Left renal pelvis (tissue), 4 donors: ENCODE measurements at places on chromosomes 16 and 17. TPM values are rescaled to one million over a fixed set of nuclear protein-coding genes. Genes with fewer than 3 reads are reported as not detected.

Gene TLK2
- 61.2 TPM for polyA plus RNA-seq

GRCh38 chr17:7651665-7652387 is 1.1 kb downstream of the ATP1B2 start:
- no peak for DNase-seq

GRCh38 chr17:1883536-1883935 is 53.7 kb downstream of the RPA1 start:
- no peak for DNase-seq

Gene MT2A
- 24.7 TPM for polyA plus RNA-seq

GRCh38 chr17:42695500-42695899 is 13.2 kb downstream of the CNTNAP1 start:
- DNase-seq = no peak

Gene TM4SF5
- 0.73 TPM for polyA plus RNA-seq

Gene CCL4
- 0.16 TPM for polyA plus RNA-seq

- DNase-seq = no peak
These were observed 60.0 kb upstream of the DNAH17 start for GRCh38 chr17:78637146-78637545.

GRCh38 chr17:40559564-40559916 is 5.7 kb downstream of the CCR7 start:
- DNase-seq = no peak

DNA sequence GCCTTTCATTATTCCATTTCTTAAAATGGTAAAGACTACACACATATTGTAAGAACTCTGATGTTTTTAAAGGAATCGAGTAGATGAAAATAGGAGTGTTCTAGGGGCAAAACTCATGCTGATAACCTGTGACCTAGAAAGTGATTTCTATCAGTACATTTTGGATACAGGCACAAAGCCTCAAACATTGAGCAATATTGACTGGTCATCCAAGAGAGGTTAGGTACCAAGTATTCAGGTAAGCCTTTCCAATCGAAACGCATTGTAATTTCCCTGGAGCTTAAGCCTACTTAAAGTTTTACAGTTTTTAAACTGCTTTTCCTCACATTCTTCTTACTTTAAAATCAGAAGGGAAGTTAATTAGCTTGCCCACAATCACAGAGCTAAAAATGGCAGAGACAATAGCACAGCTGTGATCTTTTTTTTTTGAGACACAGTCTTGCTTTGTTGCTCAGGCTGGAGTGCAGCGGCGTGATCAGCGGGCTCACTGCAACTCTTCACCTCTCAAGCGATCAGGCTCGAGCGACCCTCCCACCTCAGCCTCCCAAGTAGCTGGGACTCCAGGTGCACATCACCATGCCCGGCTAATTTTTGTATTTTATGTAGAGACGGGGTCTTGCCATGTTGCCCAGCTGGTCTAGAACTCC is 3.3 kb downstream of the GOT2 start:
- DNase-seq = no peak

Gene TMEM88
- 26.9 TPM for polyA plus RNA-seq

DNA sequence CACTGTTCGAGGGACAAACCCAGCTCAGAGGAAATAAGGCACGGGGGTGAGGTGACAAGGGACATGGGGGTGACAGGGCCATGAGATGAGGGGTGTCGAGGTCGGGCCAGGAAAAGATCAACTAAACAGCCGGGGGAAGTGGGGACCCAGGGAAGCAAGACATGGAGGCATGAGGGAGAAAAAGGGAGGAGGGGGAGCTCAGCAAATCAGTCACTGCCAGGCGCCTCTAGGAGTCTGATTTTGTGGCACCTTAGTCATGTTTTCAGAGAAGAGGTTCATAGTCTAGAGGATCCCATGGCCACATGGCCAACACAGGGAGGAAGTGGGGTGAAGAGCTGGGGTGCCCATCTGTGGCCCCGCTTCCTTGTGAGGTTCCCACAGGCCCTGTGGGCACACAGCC is 814.5 kb downstream of the KCNJ18 start:
- DNase-seq = no peak

- no peak for DNase-seq
These were observed 1.9 kb upstream of the LCMT1 start for GRCh38 chr16:25109643-25110042.

Gene SP6
- 2.3 TPM for polyA plus RNA-seq
